ENCODE measurements at places on chromosomes 2 and 18. TPM values are rescaled to one million over a fixed set of nuclear protein-coding genes. Genes with fewer than 3 reads are reported as not detected.
A peak's percentile ranks its signal among the peaks of the same experiment; 100 is the strongest.

The SPATA3 gene
- 0.24 TPM for total RNA-seq

- no peak for DNase-seq
Observed at GRCh38 chr18:8116341-8117005, 492.8 kb upstream of the RAB12 start.

The QPCT gene
- total RNA-seq = 3.9 TPM

- DNase-seq = peak; percentile 57
Observed at GRCh38 chr2:11681722-11682589, 12.0 kb upstream of the NTSR2 start.

DNA sequence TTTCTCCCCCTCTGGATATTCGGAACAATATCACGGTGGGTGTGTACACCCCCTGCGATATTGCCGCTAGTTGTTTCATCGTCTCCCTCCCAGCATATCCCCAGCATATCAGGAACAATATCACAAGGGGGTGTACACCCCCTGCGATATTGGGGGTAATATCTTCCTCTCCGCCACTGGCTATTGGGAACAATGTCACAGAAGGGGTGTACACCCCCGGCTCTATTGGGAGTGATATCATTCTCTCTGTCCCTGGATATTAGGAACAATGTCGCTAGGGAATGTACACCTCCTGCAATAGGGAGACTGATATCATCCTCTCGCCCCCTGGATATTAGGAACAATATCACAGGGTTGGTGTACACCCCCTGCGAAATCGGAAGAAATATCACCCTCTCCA lies 1932.0 kb downstream of the SUCLG1 start:
- no peak for DNase-seq

The ALPP gene
- not detected for total RNA-seq

The LRRC30 gene
- not detected for total RNA-seq

DNA sequence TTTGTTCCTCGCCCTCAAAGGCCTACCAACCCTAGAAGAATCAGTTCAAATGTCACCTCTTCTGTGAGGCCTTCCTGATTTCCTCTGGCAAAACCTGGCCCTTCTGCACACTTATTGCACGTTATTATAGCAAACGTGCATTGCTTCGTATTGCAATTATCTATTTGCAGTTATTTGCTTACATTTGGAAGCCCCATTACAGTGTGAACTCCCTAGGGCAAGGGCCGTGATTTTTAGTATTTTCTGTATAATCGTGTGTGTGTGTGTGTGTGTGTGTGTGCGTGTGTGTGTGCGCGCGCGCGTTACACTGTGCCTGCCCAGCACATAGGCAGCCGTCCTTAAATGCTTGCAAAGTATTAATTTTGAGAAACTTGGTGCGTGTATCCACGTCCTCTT lies 460 bp upstream of the SEMA4F start:
- peak; percentile 8 for DNase-seq

The GAREM2 gene
- 3.2 TPM for total RNA-seq

Data from CD8-positive, alpha-beta memory T cell (primary cell).